GM23248 (cell line): ENCODE measurements at places on chromosomes 16 and 17.

DNA sequence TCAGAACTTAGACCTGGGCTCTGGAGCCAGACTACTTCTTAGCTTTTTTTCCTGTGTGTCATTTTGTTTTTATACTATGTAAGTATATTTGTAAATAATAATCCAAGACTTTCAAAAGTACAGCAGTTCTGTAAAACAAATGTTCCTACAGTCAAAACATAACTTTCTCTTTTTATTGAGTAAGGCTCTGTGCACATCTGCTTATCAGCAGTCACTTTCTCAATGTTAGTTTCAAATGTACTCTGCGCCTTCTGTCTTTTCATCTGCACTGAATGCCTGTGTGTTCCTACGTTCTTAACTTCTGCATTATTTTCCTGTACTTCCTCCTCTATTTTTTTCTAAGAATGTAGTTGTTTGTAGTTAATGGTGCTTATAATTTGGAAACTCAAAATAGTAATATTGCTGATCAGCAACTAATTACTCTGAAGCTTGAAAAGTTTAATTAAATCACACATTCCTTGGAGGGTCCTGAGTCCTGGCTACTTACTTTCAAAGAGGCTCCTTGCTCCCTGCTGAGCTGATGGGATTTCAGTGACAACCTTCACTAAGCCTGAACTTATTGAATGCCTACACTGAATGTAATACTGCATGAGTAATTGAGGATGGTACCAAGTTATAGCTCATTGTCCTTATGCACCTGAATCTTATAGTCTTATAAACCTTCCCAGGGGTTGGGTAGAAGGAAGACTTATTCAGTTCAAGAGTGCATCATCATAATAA, 329.9 kb downstream of the KCNJ2 start:
- DNase-seq: no peak

GRCh38 chr16:72050769-72051464, 3.4 kb upstream of the HP start:
- DNase-seq: peak; percentile 57

GRCh38 chr17:7361906-7362305, 7.0 kb downstream of the TMEM95 start:
- no peak for DNase-seq

DNA sequence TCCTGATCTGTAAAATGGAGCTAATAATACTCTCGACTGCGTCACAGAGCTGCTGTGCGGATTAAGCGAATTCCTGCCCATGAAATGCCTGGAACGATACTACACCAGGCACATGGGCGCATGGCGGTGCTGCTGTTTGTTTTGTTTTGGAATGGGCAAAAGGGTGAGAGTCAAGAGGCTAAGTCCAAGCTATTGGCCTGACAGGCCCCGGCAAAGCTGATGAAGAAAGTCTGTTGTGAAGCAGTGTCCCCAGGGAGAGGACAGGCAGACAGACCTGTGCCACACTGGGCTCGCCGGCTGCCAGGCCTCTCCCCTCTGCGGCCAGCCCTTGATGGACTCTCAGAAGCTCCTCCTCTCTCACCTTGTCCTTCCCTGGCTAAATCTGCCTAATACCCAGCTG, 31.3 kb upstream of the RASD1 start:
- no peak for DNase-seq

DNA sequence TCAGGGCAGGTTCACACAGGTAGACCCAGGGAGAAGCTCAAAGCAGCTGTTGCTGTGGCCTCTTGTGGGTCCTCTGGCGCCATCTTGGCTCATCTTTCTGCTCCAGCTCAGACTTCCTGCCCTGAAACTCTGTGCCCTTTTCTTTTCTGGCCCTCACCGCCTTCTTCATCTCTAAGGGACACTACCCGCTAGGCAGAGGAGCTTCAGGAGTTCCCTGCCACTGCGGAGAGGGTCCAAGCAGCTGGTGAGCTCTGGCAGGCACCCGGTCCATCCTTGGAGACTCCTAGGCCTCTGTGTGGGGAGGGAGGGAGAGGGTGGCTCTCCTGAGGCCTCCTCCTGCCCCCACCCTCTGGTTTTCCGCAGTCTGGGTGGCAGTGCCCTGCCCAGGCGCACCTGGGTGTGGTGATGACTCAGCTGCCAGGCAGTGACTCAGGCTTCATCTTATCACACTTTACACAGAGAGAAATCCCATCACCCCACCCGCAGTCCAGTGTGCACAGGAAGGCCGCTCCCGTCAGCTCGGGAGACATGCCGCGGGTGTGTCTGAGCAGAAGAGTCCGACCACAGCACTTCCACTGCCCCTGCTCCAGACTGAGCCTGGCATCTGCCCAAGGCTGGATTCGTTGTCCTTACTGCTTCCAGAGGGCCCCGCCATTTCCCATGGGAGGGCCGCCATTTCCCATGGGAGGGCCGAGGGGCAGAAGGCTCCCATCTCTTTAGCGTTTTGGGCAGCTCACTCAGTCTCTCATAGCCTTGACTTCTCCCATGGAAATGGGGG, 7.3 kb downstream of the NT5C start:
- peak; percentile 18 for DNase-seq

GRCh38 chr17:22310717-22311686, 618.7 kb downstream of the KCNJ18 start:
- no peak for DNase-seq
